ENCODE measurements at places on chromosomes 6 and 20. TPM values are rescaled to one million over a fixed set of nuclear protein-coding genes. Genes with fewer than 3 reads are reported as not detected.

Gene NKAPL
- not detected for total RNA-seq

Gene NANP
- 2.6 TPM for total RNA-seq

Gene TSBP1
- total RNA-seq: not detected

Gene KIF6
- total RNA-seq: not detected

Gene AVP
- not detected for total RNA-seq

Gene PRPH2
- total RNA-seq: 1.0 TPM

Gene MBOAT1
- total RNA-seq: 4.6 TPM

Gene SLC17A9
- total RNA-seq: 0.78 TPM

Gene PHACTR3
- 0.66 TPM for total RNA-seq

Gene PMEPA1
- 23.9 TPM for total RNA-seq

Gene SLC22A2
- total RNA-seq: not detected

Gene ME1
- total RNA-seq: 10.4 TPM

Gene POU5F1
- 4.9 TPM for total RNA-seq

Gene CAGE1
- total RNA-seq: 0.26 TPM

Gene GSTA2
- total RNA-seq: 76.1 TPM

Gene PNRC1
- 179 TPM for total RNA-seq

Gene VPS16
- 25.4 TPM for total RNA-seq

Gene FRK
- total RNA-seq: 9.1 TPM

Gene NNAT
- 0.52 TPM for total RNA-seq

Gene PGC
- 91.1 TPM for total RNA-seq

Gene SLC32A1
- total RNA-seq: not detected

Gene MOG
- not detected for total RNA-seq

Gene WFDC5
- total RNA-seq: not detected

Gene SLC44A4
- total RNA-seq: 7.3 TPM

Gene FAM217A
- total RNA-seq: not detected

Gene PRRT1
- total RNA-seq: not detected

Gene C6orf141
- total RNA-seq: 11.4 TPM

Gene SAMD10
- total RNA-seq: 7.6 TPM

Gene OOEP
- total RNA-seq: not detected
